KBM-7 (cell line): ENCODE measurements at places on chromosomes 1 and 21.
A peak's percentile ranks its signal among the peaks of the same experiment; 100 is the strongest.

DNA sequence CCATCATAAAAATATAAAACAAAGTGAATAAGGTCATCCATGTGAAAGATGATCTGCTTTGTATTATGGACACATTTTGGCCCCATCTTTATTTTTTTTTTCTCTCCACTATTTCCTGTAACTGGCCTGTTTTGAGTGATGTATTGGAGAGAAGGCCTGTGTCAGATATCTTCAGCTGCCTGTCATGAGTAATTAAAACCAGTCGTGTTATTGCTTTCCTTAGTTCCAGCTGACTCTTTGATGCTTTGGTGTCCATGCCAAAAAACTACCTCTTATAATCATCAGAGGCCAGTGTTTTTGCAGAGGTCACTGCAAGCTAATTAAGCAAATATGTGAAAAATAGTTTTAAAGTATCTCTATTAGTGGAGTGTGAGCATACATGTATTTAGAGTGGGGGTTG, 29.7 kb downstream of the NTMT2 start:
- DNase-seq = no peak

DNA sequence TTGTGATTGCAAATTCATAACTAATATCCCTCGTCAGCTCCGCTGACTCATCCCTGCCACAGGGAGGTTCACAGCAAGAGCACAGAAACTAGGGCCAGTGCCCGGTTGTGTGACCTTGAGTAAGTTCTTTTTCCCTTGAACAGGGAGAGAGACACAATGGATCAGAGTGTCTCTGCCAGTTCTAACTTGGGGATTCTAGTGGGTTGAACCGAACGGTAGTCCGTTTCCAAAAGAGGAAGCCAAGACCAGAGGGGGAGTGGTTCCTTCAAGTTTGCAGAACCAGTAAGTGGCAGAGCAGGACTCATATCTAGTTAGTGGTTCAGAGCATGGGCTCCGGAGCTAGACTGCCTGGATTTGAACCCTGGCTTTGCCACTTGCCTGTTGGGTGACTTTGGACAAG, 4.9 kb upstream of the SHISA4 start:
- peak; percentile 59 for DNase-seq

DNA sequence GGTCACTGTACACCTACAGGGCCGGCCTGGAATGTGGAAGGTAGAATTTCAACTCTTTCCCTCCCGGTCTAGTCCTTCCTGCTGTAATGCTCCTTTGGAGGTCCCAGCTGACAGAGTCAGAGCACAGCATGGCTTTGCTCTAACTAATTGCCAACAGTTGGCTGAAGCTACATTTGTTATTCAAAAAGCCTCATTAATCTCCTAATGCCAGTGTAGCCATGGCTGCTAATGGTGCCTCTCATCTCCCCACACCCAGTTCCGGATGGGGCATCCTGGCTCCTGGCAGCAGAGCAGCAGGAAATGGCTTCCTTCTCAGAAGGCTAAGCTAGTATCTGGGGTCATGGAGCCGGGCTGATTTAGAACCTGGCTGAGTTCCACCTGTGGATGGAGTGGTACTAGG, 18.7 kb upstream of the CAMK1G start:
- no peak for DNase-seq

DNA sequence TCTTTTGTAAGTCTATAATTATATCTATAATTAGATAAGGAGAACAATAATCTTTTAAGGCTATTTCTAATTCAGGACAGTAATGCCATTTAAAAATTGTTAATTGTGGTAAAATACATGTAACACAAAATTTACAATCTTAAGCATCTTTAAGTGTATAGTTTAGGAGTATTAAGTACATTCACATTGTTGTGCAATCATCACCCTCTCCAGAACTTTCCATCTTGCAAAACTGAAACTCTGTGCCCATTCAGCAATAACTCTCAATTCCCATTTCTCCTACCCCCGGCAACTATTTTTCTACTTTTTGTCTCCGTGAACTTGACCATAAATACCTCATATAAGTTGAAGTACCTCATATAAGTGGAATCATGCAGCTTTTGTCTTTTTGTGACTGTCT, 93.9 kb upstream of the KCNA3 start:
- no peak for DNase-seq

GRCh38 chr1:214882616-214883015, 199.9 kb upstream of the KCNK2 start:
- DNase-seq = no peak

DNA sequence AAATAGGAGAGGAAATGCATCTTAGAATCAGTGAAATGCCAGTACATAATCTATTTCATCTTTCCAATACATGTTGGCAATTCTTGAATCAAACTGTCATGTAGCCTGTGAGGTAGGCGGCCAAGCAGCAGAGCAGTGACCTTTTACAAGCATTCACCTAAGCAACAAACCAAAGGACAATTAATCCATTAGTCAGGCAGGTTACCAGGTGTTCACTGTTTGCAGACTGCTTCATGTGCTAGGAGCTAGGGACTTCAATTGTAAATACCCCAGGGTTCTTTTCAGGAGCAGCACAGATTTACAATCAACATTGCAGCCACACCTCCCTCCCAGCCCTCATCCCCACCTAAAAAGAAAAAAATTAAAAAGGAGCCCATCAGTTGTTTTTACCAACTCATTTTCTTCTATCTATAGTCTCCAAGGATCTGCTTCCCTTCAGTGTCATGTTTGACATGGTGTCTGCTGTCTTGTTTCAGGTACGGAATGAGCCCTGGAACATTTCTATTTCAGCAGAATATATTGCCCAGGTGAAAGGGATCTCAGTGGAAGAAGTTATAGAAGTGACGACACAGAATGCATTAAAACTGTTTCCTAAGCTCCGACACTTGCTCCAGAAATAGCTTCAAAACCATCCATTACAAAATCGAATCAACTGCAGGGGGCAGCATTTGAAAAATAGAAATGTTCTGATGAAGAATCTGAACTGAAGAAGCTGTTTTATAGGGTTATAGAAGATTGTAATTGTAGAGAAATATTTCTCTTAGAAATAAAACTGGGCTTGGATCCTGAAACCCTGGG, 23.0 kb downstream of the TATDN3 start:
- DNase-seq = peak; percentile 58

DNA sequence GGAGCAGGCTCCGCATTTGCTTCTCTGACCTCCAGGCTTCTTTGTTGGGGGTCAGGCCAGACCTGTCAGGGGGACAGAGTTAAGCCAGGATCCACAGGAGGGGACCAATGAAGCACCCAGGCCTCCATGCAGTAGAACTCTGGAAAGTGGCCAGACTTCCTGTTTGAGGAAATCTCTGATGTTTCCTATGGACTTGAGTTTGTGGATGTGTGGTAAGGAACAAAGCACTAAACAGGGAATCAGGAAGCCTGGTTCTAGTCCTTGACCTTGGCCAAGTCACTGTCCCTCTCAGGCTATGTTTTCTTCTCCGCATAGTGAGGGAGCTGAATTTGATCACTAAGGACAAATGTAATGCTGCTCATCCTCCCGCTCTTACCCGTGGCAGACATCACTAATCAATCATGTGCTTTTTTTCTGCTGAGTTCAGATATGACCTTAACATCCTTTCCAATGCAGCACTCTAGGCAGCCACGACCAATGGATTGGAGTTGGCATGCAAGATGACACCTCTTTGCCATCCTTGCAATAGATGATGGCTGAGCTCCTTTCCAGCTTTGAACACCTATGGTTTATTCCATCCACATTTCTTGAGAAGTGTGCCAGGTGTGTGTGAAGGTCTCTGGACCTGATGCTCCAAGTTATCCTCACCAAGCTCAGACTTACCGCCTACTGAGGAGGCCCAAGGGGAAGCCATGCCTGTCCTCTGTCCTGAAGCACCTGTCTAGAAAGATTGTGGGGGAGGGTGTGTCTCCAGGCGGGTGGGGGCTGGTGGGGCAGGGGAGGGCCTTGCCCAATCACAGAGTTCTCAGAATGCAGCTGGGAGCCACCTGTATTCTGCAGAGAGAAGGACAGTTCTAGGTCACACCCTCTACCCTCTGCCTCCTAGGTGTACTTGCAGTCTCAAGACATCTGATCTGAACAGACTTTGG, 9.9 kb downstream of the SH2D2A start:
- DNase-seq = no peak

DNA sequence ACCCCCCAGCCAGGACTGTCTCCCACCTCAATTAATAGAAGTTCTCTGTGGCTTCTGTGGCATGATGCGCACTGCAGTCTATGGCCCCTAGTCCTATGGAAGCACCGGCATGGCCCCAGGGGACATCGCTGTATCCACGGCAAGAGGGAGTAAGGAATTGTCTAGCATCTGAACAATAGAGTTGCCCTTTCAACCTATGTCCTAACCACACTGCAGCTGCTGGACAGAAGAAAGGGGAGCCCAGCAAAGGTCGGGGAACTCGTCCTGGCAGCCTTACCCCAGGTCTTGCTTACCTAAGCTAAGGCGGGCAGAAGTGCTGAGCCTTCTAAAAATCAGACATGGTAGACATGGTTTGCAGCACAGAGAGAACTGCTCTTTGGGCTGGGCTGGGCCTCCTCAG, 103.3 kb upstream of the EDN2 start:
- no peak for DNase-seq

DNA sequence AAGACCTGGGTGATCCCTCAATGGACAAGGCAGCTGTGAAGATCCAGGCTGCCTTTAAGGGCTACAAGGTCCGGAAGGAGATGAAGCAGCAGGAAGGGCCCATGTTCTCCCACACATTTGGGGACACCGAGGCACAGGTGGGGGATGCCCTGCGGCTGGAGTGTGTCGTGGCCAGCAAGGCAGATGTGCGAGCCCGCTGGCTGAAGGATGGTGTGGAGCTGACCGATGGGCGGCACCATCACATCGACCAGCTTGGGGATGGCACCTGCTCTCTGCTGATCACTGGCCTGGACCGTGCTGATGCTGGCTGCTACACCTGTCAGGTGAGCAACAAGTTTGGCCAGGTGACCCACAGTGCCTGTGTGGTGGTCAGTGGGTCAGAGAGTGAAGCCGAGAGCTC, 85.2 kb downstream of the TRIM11 start:
- DNase-seq = no peak

DNA sequence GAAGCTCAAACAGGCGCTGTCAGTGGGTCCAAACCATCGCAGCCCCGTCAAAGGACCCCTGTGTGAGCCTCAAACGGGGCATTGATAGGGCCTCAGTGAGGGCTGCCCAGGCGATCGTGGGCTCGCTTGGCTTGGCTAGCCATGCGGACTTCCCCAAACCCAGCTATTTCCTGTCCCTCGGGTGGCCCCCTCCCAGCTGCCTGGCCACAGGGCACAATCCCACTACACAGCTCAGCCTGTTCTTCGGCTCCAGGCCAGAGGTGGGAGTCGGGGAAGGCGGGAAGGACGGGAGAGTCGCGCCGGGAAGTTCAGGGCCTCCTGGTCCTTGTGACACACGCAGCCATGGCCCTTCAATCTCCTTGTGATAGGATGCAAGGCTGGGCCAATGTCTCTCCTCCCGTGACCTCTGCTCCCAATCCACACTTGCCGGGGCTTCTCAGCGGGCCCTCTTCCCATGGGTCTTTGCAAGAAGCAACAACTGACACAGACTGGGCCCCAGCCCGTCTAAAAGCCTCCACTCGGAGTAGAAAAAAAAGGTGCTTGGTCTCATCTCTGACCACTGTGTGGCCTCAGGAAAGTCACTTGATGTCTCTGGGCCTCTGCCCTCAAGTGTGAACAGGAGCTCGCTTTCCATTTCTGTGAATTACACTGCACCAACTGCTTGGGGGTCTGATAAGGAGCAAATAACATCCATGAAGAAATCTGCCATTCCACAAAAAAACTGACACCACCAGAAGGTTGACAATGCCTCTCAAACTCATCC, 7.1 kb upstream of the MATN1 start:
- DNase-seq = peak; percentile 32

- no peak for DNase-seq
Observed at GRCh38 chr21:30355906-30356305, 7.5 kb upstream of the KRTAP23-1 start.

DNA sequence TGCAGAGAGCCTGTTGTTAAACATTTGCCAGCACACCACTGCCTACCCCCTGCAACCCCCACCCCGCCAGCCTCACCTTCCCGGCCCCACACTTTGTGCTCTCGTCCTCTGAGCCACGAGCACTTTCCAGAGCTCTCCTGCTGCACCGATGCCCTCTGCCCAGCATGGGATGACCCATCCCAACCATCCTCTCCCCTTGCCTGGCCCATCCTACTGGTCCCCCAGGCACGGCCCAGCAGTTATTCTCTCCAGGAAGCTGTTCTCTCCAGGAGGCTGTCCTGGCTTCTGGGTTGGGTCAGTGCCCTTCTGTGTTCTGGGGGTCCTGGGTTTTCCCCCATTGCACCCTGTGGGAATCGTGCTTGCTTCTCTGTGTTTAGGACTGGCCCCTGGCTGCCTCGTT, 60.1 kb upstream of the ABCG1 start:
- no peak for DNase-seq

DNA sequence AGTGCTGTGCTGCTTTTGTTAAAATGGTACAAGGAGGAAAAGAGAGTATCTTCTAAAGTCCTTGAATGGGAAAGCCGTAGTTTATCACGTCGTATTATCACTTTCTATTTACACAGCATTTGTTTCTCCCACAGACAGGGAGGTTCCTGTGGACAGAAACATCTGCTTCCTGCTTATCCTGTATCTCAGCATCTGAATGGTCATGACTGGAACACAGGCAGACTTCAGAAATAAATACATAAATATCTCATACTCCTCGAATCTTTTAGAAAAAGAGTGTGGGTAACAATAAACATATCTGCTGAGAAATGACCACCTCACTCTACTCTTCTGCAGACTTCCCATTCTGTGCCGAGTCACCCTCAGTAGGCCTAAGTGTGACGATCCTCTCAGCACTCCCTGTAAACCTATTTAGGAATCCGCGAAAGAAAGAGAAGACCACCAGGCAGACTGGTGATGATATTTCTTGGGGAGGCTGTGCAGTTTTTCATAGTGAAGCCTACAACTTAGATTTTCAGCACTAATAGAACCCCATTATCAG, 393.5 kb downstream of the SMYD3 start:
- peak; percentile 92 for DNase-seq

- peak; percentile 84 for DNase-seq
Observed at GRCh38 chr1:15245593-15246360, 1.2 kb upstream of the FHAD1 start.

DNA sequence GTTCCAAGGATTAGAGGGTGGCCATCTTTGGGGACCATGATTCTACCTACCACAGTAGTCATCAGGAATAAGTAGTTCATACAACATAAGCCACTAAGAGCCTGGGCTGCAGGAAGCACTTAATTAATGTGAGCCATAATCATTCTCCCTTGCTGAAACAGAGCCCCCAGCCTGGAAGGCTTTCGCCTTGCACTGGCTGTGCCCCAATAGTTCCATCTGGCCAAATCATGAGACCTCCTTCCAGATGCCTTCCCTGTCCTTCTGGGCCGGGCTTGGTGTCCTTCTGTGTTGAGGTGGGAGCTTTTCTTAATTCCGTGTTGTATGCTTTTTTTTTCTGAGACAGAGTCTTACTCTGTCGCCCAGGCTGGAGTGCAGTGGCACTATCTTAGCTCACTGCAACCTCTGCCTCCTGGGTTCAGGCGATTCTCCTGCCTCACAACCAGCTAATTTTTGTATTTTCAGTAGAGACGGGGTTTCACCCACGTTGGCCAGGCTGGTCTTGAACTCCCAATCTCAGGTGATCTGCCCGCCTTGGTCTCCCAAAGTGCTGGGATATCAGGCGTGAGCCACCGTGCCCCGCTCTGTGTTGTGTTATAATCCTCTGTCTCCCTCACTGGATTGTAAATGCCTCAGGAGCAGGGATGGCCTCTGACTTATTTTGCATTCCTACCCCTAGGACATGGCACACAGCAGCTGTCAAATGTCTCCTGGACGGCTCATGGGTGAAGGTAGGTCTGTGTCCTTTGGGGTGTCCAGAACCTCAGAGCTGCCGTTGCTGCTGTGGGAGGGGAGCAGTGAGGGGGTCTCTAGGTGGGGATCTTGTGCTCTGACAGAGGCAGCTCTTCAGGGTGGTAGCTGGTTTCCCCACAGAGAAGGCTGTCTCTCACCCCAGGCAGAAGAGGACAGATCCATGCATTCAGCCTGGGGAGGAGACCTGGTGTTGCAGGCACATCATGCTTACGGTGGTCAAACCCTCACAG, 10.1 kb downstream of the GNG4 start:
- DNase-seq = no peak
